ENCODE measurements at places on chromosomes 6 and 20.

- DNase-seq, result no peak
These were observed 16.7 kb downstream of the RAD21L1 start for GRCh38 chr20:1242530-1242929.

GRCh38 chr6:124438546-124439065 is 523.6 kb upstream of the RNF217 start:
- DNase-seq, result peak; percentile 9

GRCh38 chr6:73606428-73606827 is 47.4 kb downstream of the SLC17A5 start:
- DNase-seq, result no peak

DNA sequence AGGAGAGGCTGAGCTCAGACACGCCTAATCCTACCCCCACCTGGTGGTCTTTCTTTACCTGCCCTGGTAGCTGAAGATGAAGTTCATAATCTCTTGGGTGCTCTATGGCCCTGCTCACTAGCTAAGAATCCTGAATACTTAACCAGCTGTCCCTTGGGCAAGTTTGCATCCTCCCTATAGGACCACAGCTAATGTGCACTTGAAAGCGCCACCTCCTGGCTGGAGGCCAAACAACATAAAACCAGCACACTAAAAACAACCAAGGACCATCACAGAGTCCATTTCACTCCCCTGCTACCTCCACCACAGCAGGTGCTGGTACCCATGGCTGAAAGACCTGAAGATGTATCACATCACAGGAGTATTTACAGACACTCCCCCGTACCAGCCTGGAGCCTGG is 155.5 kb upstream of the SLC24A3 start:
- peak; percentile 4 for DNase-seq

GRCh38 chr20:25565578-25566157 is 19.7 kb downstream of the NINL start:
- DNase-seq, result no peak
